ENCODE measurements at places on chromosomes 7 and 10. TPM values are rescaled to one million over a fixed set of nuclear protein-coding genes. Genes with fewer than 3 reads are reported as not detected.

Gene OLAH
- total RNA-seq = not detected

Gene FAM204A
- 54.0 TPM for total RNA-seq

GRCh38 chr7:104240401-104240800, 32.6 kb upstream of the ORC5 start:
- DNase-seq = no peak

GRCh38 chr7:155653803-155654202, 9.3 kb downstream of the RBM33 start:
- no peak for DNase-seq

DNA sequence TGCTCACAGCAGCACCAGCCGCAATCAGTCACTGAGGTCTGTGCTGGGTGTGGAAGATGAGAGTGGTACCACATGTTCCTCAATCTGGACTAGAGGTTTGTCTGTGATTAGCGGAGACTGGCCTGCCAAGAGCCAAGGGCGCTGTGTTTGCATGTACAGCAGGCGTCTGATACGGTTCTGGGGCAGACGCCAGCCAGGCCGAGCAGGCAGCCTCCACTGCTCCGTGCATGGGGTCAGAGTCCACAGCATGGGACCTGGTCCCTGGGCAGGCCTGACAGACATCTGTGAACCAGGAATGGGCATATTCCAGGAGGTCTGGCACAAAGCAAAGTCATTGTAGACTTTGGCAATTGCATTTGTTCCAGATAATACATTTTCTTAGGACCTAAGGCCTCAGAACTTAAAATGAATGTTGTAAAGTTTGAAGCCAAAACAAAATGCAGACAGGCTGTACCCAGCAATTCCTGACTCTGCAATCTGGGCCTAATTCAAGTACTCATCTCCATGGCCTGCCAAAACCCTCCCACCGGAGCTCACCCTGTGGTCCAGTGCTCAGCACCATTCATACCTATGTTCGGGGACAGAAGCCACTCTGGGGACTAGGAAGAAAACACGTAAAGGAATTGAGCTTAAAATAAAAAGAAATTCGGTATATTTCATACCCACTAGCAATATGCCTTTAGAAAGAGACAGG, 50.0 kb upstream of the FAM20C start:
- DNase-seq = peak; percentile 94

GRCh38 chr7:15684871-15685270, 1.6 kb downstream of the MEOX2 start:
- peak; percentile 46 for DNase-seq

DNA sequence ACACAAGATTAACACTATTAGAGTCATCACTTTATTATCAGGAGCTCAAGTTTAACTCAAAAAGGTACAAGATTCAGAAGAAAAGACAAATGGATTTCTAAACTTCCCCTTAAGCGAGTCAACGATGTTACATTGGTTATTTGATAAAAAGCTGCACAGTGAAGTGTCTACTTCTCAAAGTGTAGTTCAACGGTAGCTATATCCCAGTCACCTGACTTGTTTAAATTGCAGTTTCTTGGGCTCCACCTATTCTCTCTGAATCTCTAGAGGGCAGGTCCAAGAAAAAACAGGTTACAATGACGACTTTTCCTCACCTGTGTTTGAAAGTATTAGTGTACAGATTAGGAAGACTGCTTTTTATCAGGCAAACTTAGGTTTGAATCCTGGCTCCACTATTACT, 16.6 kb downstream of the MINDY3 start:
- DNase-seq = no peak

GRCh38 chr7:43584195-43584586, 1.3 kb downstream of the STK17A start:
- no peak for DNase-seq

- DNase-seq = no peak
Observed at GRCh38 chr10:110706690-110707098, 62.6 kb downstream of the RBM20 start.

- DNase-seq = no peak
Observed at GRCh38 chr10:123275136-123275564, 120.9 kb downstream of the BUB3 start.
